ENCODE measurements at places on chromosomes 7 and 10.

GRCh38 chr7:134932707-134933370 is 53.5 kb upstream of the AGBL3 start:
- DNase-seq: no peak

GRCh38 chr10:105807935-105808587 is 1167.0 kb downstream of the SORCS3 start:
- DNase-seq: no peak

DNA sequence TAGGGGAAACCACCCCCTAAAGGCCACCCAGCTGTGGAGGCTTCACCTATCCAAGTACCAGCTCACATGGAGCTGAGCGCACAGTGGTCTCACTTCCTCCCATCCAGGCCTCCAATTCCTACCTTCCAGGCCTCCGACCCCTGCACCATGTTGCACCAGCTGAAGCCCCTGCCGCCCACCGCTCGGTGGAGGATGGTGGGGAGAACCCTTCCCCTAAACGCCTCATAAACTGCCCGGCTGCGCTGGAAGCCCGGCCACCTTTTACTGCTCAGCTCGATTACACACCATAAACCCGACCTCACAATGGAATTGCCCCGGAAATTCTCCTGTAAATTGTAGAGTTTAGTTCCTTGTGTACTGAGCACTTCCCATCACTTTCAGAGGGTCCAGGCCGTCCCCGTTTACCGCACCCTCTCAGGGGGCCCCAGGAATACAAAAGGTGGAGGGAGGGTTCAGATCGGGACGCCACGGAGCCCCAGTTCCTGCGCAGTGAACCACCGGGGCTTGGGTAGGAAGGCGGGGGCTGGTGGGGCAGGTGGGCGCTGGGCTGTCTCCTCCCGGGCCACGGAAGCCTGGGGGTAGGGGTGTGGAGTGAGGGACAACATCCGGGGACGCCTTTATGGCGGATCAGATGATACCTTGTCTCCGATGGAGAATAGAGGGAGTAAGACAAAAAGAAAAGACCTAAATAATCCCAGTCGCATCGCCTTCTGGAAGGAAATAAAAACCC is 1.4 kb upstream of the HOXA7 start:
- DNase-seq: no peak

DNA sequence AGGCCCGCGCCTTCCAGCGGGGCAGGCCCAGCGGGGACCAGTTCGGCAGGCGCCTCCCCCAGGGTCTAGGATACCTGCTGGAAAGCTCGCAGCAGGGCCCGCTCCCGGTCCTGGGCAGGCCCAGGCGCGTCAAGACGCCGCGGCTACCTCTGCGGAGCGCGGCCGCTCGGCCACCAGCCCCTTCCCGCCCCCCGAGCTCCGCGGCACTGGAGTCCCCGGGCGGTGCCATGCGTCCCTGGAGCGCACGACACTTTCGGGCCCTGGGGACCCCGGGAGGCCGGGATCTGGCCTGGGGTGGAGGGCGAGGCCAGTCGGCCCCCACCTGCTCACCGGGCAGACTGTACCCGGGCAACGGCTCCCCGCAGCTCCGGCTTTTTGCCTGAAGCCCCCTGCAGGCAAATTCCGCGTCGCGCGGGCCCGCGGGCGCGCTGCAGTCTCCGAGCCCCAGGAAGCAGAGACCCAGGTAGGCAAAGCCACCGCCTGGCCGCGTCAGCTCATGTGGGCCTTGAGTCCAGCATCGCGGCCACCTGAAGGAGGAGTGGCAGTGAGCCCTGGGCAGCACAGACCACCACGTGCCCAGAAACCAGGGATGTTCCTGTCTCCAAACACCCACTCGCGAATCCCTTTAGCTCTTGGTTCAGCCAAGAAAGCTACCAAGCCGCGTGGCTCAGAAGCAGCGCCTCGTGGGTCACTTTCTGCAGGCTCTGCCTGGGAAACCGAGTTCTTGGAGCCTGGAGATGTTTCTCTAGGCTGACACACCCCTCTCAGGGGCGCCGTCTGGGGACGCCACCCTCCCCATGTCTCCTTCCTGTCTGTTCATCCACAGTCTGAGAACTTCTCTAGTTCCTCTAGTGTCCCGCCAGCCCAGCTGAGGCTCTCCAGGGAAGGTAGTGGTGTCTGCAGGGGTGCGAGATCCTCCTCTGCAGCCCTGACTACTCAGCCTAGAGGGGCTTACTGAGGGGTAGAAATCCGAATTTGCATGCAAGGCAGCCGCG is 46.1 kb upstream of the APBB1IP start:
- DNase-seq: no peak

- no peak for DNase-seq
These were observed 53.6 kb upstream of the AGR3 start for GRCh38 chr7:16935341-16935735.

DNA sequence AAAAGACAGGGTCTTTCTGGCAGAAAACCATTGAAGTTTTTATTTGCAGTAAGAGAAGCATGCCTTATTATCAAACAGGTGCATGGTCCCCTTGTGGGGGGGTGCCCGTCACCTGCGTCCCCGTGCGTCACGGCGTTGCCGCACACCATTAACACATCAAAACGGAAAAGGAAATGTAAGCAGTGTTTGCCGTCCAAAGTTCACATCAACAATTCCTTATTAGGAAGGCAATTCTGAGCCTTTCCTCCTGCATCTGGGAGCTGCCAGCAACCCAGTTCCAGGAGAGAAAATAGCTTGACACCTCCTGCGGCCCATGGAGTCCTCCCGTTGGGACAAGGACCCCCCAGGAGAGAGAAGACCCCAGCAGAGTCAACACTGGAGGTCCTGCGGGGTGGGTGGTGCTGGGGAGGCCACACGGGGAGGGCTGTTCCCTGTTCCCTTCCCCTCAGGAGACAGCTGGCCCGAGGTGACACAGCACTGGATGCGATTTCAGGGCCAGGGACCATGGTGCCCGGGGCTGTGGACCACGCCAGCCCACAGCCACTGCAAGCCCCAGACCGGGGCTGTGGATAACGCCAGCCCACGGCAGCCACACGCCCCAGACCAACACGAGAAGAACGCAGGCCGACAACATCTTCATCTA is 39.5 kb downstream of the DIP2C start:
- DNase-seq: no peak

DNA sequence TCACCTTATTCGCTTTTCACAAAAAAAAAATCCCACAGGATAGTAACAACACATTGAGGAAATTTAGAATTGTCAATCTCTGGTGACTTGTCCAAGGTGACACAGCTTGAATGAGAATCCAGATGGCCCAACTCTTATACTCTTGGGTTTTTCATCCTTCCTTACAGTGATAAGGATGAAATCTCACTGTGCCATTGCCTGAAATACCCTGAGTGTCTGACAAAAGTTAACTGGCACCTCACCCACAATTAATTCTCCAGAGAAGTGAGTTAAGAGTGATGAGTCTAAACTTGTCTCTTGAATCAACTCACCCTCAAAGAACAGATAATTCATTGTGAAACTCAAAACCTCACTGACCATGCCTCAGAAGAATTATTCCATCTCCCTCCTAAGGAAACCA is 18.9 kb downstream of the CHRM2 start:
- no peak for DNase-seq

GRCh38 chr7:101959342-101959741 is 141.9 kb downstream of the CUX1 start:
- DNase-seq: no peak

- no peak for DNase-seq
These were observed 16.8 kb downstream of the LAT2 start for GRCh38 chr7:74226633-74227032.

DNA sequence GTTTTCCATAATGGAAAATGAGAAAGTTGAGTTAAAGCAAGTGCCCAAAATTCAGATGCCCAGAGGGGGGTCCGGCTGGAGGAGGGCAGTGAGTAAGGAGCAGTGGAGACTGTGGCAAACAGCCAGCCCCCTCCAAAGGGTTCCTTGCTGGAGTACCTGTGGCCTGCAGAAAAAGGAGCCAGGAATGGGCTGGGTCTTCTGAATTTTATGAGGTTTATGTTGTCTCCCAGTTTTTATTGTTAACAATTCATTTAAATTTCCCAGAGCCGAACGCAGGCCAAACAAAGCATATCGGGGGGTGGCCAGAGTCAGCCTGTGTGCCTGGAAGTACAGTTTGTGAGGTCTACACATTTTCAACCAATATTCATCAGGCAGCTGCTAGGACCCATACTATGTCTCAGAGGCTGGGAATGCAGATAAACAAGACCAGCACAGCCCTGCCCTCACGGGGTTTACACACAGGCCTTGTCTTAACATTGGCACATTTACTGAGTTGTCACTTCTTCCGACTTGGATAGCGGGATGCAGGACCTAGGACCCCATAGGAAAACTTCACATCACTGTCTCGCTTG is 12.9 kb upstream of the CSGALNACT2 start:
- DNase-seq: no peak

- no peak for DNase-seq
These were observed 12.1 kb upstream of the LAMB1 start for GRCh38 chr7:108014747-108015682.

GRCh38 chr7:27184337-27185012 is 557 bp downstream of the HOXA11 start:
- DNase-seq: no peak

GRCh38 chr7:132504071-132504470 is 72.2 kb downstream of the PLXNA4 start:
- no peak for DNase-seq

DNA sequence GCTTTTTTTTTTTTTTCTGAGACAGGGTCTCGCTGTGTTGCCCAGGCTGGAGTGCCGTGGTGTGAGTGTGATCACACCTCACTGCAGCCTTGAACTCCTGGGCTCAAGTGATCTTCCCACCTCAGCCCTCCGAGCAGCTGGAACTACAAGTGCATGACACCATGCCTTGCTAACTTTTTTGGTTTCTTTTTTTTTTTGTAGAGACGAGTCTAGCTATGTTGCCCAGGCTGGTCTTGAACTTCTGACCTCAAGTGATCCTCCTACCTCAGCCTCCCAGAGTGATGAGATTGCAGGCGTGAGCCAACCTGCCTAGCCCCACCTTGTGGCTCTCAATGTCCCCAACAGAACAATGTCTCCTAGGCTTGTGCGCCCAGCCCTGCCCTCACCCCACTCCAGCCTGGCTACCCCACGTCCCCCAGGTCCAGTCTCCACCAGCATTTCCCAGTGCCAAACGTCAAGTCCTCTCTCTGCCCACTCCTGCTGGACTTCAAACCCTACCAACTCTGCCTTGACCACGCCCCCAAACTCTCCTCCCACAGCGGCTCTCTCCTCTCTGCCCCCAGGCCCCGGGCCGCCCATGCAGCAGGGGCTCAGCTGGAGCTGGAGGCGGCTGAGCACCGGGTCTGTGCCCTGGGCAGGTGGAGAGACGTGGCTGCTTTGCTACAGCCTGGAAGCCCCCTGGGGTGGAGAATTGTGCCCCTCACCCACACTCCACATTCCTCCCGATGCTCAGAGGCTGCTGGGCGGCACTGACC is 18.9 kb downstream of the BHLHA15 start:
- no peak for DNase-seq

DNA sequence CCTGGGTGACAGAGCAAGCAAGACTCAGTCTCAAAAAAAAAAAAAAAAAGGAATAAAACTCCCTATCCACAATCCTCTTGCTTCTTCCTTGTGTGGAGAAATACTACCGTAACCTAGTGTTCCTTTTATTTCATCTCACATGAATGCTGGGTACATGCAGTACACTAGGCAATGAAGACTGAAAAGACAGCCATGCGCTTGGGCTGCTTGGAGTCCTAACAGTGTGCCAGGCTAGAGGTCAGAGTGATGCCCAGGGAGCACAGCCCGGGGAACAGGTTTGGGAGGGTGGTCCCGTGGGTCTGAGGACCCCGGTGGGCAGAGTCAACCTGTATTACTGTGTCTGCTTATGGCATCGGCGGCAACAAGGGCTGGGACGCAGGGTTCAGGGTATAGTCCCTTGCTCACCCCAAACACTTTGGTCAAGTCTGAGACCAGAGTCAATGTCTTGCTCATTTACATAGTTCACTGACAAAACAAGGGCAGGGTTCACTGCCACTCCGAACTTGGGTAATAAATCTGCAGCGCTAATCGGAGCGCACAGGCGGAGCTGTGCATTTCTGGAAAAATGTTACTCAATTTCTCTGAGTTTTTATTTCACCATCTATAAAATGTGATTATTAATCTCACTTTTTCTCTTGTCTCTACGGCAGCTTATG is 118.0 kb downstream of the CLEC2L start:
- DNase-seq: no peak

GRCh38 chr7:40723829-40724228 is 589.0 kb downstream of the SUGCT start:
- DNase-seq: no peak

DNA sequence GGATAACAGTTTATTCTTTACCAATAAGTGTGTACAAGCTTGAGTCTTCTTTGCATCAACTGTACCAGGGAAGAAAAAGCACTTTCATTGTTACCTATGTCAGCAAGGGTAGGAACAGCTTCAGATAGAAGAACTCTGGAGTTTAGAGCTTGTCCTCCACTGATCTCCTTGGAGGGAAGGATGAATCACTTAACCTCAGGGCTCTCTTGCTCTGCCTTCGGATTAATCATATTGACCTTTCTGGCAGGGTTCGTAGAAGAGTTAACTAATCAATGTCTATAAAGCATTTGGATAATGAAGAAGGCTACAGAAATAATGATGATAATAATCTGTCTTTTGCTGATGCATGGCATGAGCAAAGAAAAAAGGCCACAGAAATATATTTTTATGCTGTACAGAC is 339.5 kb upstream of the TPK1 start:
- DNase-seq: no peak

All from 8988T (cell line).